ENCODE measurements at places on chromosomes 1 and 21.

DNA sequence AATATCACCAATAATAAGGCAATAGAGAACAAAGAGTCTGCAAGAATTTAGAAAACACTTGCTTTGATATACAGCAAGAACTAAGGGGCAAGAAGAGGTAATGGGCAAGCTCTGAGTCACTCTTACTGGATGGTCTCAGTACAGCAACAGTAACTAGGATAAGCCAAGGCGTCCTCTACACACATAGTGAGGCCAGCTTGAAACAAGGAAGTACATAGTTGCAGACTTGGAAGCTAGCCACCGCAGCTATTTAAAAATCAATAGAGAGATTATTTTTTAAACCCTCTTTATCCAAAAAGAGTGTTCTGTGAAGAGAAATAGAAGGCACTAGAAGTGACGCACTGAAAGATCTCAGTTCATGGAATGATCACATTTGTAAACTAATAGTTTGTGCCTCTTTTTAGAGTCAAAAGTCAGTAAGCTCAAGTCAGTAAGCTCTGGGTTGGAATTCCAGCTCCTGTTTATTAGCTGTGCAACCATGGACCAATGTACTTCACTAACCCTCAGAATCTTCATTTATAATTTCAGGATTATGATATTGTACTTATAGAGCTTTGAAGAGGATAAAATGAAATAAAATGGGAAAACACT lies 118.6 kb downstream of the AKT3 start:
- peak; percentile 68 for DNase-seq

- DNase-seq: peak; percentile 96
These were observed at the start of gene RHOU for GRCh38 chr1:228734881-228735801. Gene RHOU (plus strand): TSS chr1:228735479. CDS start chr1:228735743, 264 bp downstream.

DNA sequence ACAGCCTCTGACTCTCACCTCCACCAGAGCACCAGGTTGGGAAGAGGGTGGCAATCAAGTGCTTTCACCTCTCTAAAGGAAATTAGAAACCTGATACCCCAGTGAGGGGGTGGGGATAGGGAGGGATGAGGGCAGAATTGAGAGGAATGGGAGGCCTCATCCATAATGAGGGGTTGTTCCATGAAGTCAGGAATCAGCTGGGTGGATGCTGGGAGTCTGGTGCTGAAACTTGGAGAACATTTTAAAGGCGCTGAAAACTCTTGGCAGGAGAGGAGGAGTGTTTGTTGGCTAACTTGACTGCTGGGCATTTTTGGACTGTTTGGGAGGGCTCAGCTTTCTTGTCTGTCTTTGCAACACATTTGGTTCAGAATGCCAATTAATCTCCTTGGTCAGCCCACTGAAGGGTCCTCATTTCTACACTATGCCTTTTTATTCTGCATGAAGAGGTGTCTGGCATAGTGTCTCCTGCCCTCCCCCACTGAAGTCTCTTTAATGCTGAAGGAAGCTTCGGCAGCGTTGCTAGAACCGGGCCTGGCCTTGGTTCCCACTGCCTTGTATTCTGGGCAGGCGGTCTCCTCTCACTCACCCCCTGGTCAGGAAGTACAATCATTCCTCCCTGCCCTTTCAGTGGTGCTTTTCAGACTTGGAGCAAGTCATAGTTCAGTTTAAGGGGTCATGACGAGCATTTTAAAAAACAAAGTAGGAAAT lies 2.2 kb downstream of the PHGDH start:
- no peak for DNase-seq

DNA sequence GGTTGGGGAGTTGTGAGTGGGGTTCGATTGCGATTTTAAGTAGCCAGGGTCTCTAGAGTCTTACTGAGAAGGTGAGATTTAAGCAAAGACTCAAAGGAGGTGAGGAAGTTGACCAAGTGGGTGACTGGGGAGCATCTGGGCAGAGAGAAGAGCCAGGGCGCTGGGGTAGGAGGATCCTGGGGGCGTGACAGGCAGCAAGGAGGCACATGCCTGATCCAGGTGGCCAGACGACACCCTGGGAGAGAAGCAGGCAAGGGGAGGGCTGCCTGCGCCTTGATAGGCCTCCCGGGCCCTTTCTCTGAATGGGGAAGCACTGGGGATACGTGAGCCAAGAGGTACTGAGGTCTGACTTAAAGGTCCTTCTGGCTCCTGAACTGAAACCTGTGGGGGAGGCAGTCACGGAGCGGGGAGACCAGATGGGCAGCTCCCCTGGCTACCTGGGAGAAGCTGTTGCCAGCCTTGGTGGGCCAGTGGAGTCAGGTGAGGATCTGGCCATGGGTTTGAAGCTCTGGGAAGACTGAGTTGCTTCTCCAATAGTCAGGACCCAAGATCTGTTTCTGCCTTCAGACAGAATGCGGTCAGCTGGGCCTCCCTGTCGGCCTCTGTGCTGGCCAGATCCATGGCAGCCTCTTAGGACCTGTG lies 5.4 kb downstream of the ZBTB48 start:
- no peak for DNase-seq

GRCh38 chr1:182446033-182446669 lies 3.8 kb upstream of the RGSL1 start:
- peak; percentile 63 for DNase-seq

GRCh38 chr1:46689356-46689755 lies 17.7 kb downstream of the TEX38 start:
- DNase-seq: no peak

DNA sequence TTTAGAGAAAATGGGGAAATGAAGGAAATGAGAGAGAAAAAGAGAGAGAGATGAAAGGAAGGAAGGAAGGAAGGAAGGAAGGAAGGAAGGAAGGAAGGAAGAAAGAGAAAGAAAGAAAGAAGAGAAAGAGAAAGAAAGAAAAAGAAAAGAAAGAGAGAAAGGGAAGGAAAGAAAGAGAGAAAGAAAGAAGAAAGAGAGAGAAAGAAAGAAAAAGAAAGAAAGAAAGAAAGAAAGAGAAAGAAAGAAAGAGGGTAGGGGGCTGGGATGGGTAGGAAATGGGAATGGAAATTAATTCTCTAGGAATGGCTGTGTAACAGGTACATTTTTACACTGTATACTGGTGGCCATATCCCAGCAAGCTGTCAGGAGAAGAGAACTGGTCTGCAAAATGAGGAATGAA lies 4.3 kb upstream of the SH2D1B start:
- DNase-seq: no peak

GRCh38 chr1:175536369-175536768 lies 207.0 kb downstream of the TNR start:
- DNase-seq: no peak

GRCh38 chr1:207331354-207332313 lies 10.2 kb downstream of the CD55 start:
- DNase-seq: no peak

- DNase-seq: no peak
These were observed 19.3 kb upstream of the ACBD6 start for GRCh38 chr1:180521474-180522212.

DNA sequence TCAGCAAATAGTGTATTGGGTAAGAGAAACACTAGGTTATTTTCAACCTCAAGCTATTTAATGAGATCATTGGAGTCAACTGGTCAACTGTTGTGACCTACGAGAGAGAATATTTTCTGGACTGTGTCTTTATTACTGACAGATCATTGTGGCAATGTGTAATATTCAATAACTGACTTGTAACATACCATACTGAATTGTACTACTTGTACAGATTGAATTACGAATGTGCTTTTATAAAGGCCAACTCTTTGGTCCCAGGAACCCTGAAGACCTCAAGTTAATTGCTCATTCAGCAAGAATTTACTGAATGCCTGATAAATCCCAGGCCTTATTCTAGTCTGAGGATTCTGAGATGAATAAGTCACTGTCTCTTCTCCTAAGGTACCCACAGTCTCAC lies 56.1 kb upstream of the CAMK1G start:
- no peak for DNase-seq

DNA sequence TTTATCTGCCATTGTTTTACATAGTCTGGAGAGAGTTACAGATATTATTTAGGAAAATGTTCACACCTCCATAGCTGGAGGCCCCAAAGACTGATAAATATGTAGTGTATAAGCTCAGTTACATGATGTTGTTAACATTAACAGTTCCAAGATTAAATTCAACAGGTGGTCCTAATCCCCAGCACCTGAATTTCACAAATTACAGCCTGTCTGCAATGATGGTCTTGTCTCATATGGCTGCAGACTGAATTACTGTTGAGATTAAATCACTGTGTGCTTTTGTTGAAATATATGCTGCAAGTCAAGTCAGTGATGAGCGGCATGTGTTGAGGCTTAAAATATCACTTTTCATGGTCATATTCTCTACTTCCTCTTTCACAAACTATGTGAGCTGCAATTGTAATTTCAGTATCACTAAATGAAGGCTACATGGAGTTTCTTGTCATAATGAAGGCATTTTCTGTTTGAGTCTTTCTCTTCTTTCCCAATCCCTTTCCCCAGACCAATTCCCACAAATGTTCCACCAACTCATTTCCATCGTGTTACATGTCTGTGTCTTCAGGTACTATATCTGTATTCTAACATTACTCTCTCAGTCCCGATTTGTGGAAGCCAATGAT lies 4.2 kb downstream of the ST6GALNAC5 start:
- DNase-seq: no peak

DNA sequence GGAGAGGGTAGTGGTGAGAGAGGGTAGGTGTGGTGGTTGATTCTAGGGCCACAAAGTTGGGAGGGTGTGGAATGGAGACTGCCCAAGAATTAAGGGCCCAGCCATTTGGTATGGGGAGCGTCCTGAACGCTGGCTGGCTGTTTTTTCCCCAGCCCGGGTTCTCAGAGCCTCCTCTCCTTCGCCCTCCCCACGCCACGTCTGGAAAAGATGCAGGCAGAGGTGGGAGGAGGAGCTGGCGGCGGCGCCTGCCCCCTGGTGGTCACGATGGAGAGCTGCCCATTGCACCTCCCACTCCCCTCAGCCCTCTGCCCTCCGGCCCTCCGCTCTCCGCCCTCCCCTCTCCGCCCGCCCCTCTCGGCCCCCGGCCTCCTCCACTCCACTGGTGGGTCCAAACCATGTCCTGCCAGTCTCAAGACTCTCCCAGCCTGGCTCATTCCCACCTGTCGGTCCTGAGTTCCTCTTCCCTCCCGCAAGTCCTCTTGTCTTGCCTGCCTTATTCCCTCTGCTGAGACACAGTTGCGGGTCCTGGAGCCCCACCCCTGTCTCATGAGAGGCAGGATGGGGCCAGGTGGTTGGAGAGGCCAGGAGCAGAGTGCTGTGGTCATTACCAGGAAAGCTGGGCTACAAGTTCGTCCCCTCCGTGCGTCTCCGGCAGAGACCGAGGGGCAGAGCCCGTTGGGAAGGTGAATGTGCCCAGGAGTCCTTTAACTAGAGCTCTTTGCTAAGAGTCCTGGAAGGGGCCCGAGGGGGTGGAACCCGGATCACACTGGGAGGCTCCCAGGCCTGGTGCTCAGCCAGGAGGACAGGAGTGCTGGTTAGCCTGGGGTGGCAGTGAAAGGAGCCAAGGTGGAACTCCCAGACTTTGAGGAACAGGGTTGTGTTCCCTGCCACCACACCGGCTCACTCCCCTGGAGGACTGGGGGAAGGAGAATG lies 22.6 kb downstream of the ETNK2 start:
- DNase-seq: peak; percentile 83

- DNase-seq: no peak
These were observed 17.5 kb upstream of the LEFTY1 start for GRCh38 chr1:225906467-225906866.

GRCh38 chr1:172144445-172145061 lies 275.9 kb upstream of the C1orf105 start:
- no peak for DNase-seq

DNA sequence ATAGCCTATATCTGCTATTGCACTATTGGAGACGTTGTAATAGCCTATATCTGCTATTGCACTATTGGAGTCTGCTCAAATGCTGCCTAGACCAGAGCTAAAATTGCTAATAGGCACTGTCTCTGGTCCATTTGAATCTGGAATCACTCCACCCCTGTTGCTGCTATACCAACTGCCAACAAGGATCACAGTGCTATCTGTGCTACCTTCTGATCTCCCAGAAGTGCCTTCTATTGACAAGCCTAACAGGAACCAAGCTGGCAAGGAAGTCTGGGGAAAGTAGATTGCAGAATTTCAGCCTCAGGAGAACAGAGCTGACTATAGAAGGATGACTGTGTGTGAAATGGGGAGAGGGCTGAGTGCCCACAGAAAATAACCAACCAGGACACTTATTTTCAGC lies 15.9 kb downstream of the RWDD3 start:
- no peak for DNase-seq

GRCh38 chr1:2229911-2230731 lies 2.0 kb downstream of the SKI start:
- no peak for DNase-seq

GRCh38 chr21:40640266-40640789 lies 206.6 kb downstream of the DSCAM start:
- no peak for DNase-seq

All from suppressor macrophage treated with lipopolysaccharide for 1 hour (primary cell).